Fibroblast of the aortic adventitia (primary cell): ENCODE measurements at places on chromosomes 12 and 14.

DNA sequence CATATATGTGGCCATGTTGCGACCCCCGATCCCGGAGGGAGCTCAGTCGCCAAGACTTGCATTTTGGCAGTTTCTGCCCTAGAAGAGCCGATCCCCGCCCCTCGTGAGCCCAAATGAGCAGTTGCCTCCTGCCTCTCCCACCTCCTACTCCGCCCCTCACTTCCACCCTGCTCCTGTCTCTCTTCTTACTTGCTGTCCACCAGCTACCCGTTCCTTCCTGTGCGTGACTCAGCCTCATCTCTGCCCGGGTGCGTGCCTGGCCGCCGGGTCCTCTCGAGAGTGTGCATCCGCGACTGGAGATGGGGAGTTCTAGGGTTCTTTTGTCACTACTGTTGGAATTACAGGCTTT lies 585 bp downstream of the GPATCH2L start:
- peak; percentile 79 for DNase-seq

- DNase-seq: no peak
These were observed 26.3 kb upstream of the CD69 start for GRCh38 chr12:9786726-9787717.

DNA sequence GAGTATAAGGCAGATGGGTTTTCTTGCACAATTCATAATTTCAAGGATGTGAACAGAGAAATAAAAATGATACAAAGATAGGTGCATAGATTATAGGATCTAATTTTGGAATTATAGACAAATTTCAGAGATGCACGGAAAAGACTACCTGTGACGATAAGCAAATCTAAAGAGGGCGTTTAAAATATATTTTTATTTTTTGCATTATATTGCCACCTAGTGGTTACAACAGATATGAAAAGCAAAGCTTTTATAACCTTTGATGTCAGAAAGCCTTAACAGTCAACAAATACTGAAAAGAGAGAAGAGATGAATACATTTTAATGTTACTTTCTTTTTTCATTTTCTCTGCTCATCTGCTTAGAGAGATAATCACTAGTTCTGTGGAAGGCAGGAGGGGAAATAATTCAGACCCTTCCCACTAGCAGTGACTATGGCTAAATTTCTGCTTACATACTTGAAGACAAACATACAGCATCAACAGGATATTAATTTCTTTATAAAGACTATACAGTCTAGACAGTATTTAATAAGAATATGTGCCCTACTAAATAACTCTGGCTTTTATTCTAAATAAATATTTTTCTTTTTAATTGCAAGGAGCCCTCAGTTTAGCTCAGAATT lies 46.3 kb downstream of the NTS start:
- DNase-seq: peak; percentile 53

GRCh38 chr12:19183121-19183838 lies 53.7 kb downstream of the PLEKHA5 start:
- peak; percentile 64 for DNase-seq

GRCh38 chr14:53638966-53639365 lies 317.7 kb downstream of the BMP4 start:
- DNase-seq: no peak

DNA sequence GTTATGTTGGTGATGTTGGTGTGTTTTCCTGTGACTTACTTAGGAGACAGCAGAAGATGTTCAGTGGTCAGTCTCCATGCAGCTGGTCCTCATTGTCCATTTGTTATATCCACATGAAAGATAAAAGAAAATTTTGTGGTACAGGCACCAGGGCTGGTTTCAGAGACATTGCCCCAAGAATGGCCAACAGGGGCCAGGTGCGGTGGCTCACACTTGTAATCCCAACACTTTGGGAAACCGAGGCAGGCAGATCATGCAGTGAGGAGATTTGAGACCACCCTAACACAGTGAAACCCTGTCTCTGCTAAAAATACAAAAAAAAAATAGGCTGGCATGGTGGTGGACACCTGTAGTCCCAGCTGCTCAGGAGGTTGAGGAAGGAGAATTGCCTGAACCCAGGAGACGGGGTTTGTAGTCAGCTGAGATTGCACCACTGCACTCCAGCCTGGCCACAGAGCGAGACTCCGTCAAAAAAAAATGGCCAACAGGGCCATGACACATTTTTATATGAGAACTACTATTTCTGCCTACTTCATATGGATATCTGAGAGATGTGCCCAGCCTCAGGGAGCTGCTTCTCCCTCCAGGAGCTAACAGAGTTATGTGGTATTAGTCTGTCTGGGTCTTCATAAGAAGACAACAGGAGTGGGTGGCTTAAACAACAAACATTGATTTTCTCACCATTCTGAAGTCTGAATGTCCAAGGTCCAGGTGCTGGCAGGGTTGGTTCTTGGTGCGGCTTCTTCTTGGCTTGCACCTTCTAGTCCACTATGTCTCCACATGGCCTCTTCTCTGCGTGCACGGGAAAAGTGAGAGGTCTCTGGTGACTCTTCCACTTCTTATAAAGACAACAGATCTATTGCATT lies 821.7 kb downstream of the TMEM121 start:
- DNase-seq: no peak

GRCh38 chr14:100129161-100129589 lies 30.3 kb downstream of the DEGS2 start:
- DNase-seq: peak; percentile 74

DNA sequence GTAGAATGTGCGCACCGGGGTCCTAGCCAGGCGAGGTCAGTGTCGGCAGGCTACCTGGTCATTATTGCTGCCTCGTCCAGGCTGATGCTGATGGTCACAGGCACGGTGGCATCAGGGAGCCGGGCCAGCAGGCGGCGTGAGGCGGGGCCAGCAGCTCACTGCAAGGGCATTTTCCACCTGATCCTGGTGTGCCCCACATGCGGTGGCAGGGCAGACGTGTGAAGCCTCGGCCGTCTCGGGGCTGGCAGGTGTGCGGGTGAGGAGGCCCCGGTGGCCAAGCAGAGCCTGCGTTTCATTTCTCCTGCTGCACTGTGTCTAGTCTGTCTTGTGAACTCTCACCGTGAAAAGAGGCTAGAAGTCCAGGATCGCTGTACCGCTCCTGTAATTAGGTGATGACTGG lies 12.0 kb upstream of the AMN start:
- DNase-seq: no peak

- DNase-seq: peak; percentile 92
These were observed 776 bp downstream of the RDH5 start for GRCh38 chr12:55720894-55721444.

GRCh38 chr14:100328495-100329163 lies 5.5 kb downstream of the SLC25A47 start:
- DNase-seq: no peak

- DNase-seq: no peak
These were observed 920.9 kb downstream of the RPS29 start for GRCh38 chr14:48665077-48665784.

DNA sequence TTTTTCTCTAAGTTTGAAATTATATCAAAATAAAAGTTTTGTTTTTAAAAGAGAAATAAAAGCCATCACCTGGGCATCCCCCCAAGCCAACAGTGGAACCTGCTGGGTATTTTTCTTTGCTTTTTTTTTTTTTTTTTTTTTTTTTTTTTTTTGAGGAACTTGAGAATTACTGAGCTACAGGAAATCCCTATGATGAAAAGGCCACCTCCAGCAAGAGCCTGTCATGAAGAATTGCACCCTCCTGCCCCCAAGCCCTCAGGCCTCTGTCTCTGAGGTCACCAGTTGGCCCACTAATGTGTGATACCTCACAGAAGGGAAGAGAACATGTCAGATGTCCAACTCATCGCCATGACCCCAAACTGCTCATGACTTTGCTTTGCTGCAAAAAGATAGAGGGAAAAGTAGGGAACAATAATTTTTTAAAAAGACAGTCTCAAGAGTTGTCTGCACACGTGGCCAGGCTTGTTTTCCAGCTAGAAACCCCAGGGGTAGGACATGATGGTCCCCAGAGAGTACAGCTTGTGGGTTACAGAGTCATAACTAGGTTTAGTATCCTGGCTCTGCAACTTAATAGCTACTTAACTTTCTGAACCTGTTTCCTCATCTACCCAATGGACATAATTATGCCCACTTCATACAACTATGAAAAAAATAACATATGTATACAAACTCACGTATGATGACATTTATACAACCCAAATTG lies 124.3 kb upstream of the EGLN3 start:
- no peak for DNase-seq

DNA sequence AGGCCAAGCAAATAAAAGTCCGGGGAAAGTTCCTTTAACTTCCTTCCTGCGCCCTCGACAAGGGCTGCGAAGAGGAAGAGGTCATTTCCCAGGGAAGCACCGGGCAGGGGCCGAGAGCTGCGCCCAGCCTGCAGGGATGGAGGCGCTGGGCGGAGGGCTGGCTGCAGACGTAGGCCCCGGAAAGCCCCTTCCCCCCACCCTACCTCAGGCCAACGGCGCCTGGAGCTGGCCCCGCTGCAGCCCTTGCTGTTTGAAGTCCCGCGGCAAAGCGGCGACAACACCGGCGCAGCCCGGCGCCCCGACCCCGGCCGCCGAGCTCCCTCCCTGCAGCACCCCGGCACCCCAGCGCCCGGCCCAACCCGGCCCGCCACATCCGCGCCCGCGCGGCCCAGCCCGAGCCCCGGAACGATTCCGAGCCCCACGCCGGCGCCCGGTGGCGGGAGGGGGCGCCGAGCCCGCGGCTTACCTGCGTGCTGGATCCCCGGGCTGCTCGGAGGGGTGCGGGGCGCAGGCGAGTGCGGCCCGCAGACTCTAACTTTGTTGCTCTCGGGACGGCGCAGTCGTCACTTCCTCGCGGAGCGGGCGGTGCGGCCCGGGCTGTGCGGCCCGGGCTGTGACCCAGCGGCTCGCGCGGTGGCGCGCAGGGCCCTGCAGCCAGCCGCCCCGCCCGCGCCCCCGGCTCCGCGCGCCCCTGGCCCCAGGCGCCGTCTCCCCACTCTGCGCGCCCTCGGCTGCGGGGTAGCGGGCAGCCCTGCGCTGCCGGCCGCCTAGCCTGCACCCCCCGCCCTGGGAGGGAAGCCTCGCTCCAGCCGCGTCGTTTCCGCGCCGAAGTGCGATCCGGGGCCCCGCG lies 64.8 kb upstream of the PTGR2 start:
- peak; percentile 37 for DNase-seq

DNA sequence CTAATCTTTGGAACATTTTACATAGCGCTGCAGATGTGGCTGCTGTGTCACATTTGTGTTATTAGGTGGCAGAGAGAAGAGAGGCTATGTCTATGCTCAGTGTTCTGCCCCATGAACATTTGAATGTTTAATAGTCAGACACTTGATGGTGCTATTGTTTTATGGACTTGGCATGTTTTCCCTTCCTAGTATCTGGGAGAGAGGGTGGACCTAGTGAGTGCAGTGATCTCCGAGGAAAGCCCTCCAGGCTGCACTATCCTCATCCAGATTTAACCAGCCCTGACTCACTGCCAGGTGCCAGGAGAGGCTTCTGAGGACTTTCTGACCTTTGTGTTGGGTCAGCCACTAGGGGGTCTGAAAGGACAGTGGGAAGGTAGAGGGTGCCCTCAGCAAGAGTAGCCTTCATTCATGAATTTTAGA lies 24.3 kb downstream of the ZFC3H1 start:
- no peak for DNase-seq

GRCh38 chr12:77167801-77168200 lies 102.4 kb upstream of the E2F7 start:
- peak; percentile 22 for DNase-seq
